ENCODE measurements at places on chromosomes 1 and 21. TPM values are rescaled to one million over a fixed set of nuclear protein-coding genes. Genes with fewer than 3 reads are reported as not detected.

DNA sequence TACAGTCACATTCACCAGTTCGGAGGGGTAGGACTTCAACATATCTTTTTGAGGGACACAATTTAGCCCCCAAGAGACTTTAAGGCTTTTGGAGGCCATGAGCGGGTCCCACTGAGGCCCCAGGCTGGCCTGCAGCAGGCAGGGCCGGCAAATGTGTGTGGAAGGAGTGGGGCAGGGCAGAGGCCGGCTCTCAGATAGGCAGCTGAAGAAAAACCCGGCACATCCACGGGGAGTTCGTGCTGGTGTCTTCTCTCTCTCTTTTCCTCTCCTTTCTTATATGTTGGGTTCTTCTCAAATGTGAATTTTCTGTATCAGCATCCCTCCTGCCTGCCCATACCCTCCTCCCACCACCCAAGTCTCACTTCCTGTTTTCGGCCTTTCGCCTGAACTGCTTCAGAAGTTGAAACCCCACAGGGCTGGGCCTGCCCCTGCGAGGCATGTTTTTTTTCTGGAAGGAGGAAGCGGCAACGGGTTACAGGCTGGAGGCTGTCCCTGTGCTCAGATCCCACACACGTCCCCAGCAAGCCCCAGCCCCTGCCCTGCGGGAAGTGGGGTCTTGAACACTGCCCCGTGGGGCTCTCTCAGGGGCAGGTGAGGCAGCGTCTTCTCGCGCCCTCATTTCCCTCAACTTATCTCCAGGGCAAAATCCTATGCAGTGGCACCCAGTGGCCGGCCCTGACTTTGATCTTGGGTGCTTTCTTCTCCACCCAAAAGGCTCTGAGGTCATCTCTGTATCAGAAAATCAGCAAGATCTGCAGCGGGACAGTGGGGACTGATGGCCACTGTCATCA, 9.7 kb upstream of the UMODL1 start:
- no peak for DNase-seq

GRCh38 chr1:156385534-156386031, 16.6 kb downstream of the RHBG start:
- DNase-seq: peak; percentile 32

DNA sequence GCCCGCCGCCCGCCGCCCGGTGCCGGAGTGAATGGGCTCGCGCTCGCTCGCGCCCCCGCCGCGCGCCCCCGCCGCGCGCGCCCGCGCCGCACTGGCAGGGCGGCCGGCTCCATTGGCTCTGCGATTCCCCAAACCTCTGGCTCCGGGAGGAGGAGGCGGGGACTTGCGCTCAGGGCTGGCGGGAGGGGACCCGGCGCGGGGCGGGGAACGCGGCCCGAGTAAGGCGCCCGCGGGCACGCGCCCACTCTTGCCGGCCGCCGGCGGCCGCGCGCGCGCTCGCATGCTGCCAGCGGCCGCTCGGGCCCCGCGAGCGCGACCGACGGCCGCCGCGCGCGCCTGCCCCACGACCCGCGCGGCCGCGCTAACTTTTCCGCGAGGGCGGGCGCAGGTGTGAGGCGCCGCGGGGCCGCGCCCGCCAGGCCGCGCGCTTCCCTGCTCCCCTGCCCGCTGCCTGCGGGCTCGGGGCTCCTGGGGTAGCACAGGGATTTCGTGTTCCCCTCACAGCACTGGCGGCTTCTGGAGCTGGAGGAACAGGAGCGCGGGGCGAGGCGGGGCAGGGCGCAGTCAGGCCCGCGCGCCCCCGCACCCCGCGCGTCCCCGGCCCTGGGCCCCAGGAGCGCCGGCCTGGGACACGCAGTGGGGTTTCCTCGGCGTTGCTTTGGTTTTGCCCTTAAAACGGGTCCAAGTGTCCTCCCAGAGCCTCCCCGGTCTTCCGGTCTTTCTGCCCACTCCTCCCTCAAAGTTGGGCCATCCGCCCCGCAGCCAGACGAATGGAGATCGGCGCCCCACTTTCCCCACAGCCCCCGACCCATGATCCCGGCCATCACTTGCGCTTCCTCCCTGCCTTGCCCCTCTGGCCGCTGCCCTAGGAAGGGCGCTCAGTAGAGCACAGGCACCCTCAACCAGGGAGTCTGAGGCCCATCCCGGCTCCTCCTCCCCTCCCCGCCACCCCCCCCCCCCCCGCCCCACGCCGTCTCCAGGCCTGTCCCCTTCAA, 101.5 kb downstream of the CASZ1 start:
- peak; percentile 78 for DNase-seq

The PDXK gene
- 217 TPM for polyA plus RNA-seq

DNA sequence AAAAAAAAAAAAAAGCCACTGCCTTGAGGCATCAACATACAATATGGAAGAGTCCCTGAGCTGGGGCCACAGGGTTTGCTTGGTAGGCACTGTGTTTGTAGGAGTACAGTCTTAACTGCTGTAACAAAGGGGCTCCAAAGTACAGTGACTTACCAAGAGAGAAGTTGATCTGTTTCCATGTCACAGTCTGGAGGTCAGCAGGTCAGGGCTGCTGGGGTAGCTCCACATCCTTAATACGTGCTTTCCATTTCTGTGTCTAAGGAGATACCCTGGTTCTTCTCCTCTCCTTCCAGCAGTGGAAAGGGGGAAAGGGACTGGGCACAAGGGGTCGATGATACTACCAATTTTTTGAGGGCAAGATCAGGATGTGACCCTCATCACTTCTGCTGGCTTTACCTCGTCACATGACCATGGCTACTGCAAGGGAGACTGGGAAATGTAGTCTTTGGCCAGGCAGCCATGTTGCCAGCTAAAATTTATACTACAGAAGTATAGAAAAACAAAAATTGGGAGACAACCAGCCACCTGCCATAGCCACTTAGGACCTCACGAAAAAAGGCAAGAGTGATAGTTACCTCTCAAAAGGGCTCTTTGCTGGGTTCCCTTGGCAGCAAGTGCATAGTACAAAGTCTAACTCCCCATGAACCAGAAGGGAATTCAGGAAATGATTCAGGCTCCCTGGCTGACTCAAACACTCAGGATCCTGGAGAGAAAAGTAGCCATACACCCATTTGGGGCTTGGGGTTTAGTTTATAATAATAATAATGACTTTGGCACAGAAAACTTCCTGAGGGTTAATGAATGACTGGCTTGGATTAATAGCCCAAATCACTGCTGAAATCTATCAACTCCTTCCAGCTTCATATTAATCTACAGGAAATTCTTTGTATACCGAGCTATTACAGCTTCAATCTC, 52.7 kb upstream of the ATP5PO start:
- DNase-seq: peak; percentile 70

DNA sequence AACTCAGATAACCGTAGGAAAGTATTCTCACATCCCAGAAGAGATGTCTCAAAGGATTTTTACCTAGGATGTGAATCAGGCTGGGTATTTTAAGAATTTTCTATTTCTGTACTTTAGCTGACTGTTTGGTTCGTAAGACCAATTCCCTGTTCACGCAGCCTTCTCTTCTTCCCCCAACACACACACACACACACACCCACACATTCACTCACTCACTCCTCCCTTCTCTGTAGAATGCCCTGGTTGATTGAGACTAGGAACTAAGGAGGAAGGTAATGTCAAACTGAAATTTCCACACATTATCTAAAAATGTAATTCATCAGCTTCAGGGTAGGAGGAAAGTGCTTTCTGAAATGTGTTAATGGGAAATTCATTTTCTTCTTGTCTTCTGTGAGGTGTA, 43.5 kb downstream of the ELAVL4 start:
- no peak for DNase-seq

The LCE1B gene
- polyA plus RNA-seq: 0.65 TPM

DNA sequence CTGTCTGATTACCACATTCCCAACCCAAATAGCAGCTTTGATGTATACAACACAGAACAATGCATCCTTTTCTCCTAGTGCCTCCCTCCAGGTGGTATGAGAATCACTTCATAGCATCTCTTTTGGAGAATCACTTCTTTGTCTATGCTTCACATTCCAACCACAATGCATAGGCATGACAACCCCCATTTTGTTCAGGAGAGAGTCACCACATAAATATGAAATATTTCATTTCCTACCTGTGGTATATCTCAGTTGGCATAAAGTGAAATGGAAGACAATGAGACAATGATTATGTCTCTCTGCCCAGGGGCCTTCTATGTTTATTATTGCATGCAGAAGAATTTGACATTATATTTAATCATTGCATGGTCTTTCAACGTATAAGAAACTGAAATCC, 112.2 kb downstream of the BRINP2 start:
- peak; percentile 90 for DNase-seq

GRCh38 chr1:16189003-16189402, 23.4 kb downstream of the ARHGEF19 start:
- peak; percentile 83 for DNase-seq

DNA sequence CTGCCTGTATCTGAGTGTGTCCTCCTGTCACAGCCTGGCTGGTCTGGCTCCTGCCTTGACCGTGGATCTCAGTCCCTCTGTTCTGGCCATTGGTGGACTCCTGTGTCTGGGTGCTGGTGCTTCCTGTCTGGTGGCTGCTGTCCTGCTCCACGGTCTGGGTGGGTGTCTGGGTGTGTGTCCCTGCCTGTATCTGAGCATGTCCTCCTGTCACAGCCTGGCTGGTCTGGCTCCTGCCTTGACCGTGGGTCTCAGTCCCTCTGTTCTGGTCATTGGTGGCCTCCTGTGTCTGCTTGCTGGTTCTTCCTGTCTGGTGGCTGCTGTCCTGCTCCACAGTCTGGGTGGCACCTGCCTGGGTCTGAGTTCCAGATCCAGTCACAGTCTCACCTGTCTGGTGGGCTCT, 4.0 kb downstream of the CRNN start:
- DNase-seq: no peak

DNA sequence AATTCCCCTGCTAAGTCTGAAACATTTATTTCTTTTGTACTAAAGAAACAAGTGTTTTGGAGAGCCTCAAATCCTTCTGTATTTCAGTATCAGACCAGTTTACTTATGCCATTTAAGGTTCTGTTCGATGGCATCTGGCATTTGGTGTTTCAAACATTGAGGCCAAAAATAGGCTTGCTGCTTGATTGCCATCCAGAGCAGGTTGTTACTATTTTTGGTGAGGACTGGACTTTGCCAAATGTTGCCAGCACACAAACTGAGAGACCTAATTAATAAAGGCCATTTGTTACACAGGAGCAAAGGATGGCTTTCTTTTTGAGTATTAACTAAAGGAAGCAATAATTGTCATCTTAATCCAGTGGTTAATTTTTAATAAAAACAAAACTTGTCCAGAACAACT, 26.2 kb downstream of the VPS45 start:
- no peak for DNase-seq

DNA sequence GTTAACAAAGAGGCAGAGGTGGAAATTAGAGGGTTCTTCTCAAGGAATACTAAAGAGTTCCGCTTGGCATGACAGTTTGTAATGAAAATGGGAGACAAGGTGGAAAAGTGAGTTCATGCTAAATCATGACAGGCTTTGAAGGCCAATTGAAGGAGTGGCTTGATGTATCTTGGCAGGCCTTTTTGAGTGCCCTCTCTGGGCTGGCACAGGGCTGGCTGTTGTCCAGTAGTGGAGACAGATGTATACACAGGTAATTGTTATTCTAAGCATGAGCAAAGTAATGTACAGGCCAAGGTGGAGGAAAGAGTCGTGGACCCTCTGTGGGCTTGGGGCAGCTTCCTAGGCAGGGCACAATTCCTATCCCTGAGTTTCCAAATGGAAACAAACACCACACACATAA, 196.7 kb upstream of the GALNT2 start:
- no peak for DNase-seq

DNA sequence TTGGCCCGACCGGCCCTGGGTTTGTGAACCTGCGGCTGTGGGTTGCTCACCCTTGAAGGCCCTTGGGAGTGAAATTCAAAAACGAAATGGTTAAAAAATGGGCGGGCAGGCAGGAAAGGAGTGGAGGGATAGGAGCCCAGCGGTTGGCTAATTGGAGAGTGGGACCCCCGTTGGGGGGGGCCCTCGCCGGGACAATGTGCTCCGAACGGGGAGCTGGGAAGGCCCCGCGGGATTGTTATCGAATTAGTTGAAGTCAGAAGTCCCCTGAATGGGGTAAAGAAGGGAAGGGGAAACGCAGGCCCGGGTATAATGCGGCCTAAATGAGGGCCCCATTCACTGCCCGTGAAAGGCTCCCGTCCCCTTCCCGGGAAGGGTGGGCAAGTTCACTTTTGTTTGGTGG, 135.7 kb downstream of the PRDM16 start:
- DNase-seq: no peak

DNA sequence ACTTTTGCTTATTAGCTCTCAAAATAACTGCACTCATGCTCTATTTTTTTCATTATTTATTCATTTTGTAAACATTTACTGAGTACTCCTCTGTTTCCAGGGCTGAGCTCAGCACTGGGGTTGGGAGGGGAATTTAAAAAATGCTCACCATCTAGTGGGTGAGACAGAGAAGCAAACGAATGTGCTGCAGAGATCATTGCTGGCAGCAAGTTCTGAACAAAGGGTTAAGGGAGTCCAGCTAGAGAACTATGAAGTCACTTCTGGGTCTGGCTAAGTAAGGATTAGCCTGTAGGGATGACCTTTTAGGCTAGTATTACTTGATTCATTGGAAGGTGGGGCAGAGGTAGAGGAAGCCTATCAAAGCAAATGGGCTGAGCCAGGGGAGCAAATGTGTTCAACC, 99.1 kb upstream of the ZNF644 start:
- DNase-seq: no peak

- DNase-seq: no peak
Observed at GRCh38 chr1:183884526-183884925, 79.6 kb downstream of the RGL1 start.

The KRTAP11-1 gene
- polyA plus RNA-seq: not detected

- DNase-seq: no peak
Observed at GRCh38 chr1:176765608-176766007, 302.6 kb downstream of the PAPPA2 start.

GRCh38 chr1:29245876-29246275, 9.6 kb downstream of the PTPRU start:
- DNase-seq: no peak

The GREM2 gene
- not detected for polyA plus RNA-seq

- DNase-seq: no peak
Observed at GRCh38 chr1:195580988-195581387, 1027.3 kb downstream of the KCNT2 start.

- DNase-seq: no peak
Observed at GRCh38 chr1:202615501-202616354, 94.5 kb downstream of the SYT2 start.

DNA sequence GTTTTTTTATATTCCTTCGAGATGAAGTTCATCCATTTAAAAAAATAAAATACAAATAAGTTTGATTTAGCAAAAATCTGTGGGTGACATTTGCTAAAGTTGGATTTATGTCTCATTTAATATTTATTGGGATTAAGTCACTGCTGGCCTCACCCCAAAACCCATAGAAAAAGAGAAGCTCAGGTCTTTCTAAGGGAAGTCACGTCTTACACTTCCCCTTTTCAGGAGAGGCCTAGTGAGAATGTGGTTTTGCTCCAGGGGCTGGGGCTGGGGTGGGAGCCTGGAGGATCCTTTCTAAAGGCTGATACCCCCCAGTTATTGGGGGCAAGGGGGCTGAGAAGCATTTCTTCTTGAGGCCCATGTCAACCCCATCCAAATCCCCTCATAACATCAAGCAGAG, 300.3 kb downstream of the DSCAM start:
- DNase-seq: no peak

- DNase-seq: peak; percentile 46
Observed at GRCh38 chr1:160830321-160831153, 32.1 kb downstream of the CD244 start.

The INSRR gene
- polyA plus RNA-seq: not detected

The RSPH1 gene
- polyA plus RNA-seq: 0.35 TPM

The RBP7 gene
- polyA plus RNA-seq: 0.48 TPM

Measured in mammary epithelial cell (primary cell).